SW 1271 (cell line): ENCODE measurements at places on chromosomes 16 and 17.
A peak's percentile ranks its signal among the peaks of the same experiment; 100 is the strongest.

- no peak for DNase-seq
These were observed 15.8 kb downstream of the CACNG5 start for GRCh38 chr17:66850692-66851091.

DNA sequence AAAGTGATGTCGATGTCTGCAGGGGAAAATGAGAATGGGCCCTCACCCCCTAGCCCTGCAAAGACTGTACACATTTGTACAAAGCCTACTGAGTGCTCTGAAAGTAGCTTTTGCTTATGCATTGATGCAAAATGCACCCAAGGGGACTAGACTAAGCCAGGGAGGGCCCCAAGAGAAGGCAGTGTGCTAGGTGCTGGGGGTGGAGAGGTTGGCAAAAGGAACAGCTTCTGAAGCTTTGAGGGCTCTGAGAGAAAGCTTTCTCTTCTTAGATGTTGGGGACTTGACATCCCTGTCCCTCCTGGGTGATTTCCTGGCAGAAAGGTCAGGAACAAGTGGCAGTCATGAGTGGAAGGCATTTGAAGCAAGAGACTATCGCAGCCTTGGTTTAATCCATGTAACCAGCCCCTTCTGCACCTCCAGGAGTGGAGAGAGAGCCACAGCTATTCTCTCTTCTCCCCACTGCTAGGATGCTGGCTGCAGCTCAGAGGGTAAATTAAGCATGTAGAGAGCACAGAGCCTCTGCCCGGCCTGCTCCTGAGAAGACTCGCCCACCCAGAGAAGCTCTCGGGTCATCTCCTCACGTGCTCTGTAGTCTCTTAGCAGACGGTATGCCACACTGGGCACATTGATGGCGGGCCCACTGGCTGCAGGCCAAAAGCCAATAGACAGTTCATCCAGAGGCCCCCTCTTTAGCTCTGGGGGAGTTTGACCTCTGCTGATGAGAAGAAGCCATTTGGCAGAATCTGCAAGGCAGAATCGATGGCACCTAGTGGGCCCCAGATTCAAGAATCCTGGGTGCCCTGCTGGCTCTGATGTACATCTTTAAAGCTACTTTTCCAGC is 221.4 kb downstream of the MSI2 start:
- no peak for DNase-seq

DNA sequence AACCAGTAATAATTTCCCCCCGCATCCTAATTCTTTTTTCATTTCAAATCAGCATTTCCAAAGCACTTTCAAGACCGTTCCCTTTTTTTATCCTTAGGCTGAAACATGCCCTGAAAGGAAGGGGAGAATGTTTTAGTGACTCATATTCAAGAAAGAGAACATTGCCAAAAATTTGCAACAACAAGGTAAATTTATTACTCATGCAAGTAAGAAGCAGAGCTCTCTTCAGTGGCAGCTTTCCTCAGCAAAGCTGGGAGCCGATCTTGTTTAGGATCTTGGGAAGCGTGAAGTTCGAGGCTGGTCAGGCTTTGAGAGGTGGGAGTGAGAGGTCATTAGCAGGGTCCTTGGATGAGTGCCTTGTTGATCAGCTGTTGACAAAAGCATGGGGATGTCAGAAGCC is 129.5 kb downstream of the PRKCA start:
- DNase-seq: no peak

- DNase-seq: peak; percentile 61
These were observed 118.0 kb upstream of the ZNF469 start for GRCh38 chr16:88264641-88265285.

DNA sequence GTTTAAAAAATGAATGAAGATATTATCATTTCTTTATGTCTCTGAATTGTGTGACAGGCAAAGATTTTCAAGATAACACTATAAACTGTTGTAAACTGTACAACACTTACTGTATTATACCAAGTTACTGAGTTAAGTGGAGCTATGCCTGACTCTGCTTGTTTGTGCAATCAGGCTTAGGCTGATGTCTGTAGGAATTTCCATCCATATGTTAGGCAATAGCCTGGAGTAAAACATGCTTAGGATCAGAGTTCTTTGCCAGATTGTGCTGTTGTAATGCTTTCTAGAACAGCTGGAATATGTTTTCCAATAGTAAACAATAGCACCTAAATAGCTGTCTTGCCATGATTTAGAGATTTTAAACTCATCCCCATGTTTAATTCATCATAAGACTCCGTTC is 1496.7 kb downstream of the CDH11 start:
- DNase-seq: no peak

DNA sequence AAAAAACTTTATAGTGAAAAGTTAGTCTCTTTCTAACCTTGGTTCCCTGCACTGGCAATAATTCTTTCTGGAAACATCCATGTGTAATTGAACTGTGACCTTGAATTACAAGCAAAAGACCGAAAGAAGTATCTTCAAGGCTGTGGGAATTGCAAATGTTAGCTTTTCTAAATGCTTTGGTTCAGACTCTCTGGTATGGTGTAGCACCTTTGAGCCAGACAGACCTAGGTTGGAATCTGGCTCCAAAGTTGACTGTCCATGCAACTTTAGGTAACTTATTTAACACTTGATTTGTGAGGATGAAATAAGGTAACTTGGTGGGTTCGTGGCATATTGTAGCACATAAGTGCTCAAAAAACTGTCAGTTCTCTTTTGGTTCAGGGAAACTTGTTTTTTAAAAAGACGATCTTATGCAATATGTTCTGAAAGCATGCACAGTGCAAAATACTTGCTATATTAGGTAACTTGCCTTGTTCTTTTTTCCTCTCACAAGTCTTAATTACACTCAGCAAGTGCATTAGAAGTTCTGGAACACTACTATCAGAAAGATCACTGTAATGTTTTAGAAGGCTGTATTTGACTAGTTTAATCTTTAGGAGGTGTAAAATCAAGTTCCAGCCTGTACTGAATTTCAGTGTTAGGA is 46.3 kb downstream of the TANGO6 start:
- no peak for DNase-seq

GRCh38 chr17:163514-164098 is 17.8 kb downstream of the DOC2B start:
- DNase-seq: no peak

GRCh38 chr16:56912746-56913708 is 18.9 kb upstream of the HERPUD1 start:
- no peak for DNase-seq

GRCh38 chr16:64351121-64351520 is 770.7 kb downstream of the CDH11 start:
- DNase-seq: no peak

GRCh38 chr17:50478391-50479381 is at the start of gene RSAD1:
TSS of gene RSAD1 (plus strand) at chr17:50478860. CDS start at chr17:50478885, 25 bp downstream.
- DNase-seq: peak; percentile 63

DNA sequence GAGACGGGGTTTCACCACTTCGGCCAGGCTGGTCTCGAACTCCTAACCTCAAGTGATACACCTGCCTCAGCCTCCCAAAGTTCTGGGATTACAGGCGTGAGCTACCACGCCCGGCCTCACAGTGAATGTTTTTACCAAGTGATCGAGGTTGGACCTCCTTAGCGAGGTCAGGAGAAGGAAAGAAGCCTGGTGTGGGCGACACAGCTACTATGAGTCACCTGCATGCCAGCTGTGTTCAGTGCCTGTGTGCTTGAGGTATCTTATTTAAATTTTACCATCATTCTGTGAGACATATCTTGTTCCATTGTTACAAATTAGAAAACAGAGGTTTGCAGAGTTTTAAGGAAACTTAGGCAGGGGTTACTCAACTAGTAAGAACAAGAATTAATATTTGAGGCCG is 174.8 kb upstream of the DYNLRB2 start:
- DNase-seq: no peak

GRCh38 chr16:13245713-13246377 is 344.4 kb downstream of the SHISA9 start:
- DNase-seq: no peak

- DNase-seq: no peak
These were observed at the start of gene SPN for GRCh38 chr16:29663016-29663806. TSS of gene SPN (plus strand) at chr16:29663247. CDS start at chr16:29663729, 482 bp downstream.
